Neural crest cell (in vitro differentiated cells): ENCODE measurements at places on chromosomes 3 and 15. TPM values are rescaled to one million over a fixed set of nuclear protein-coding genes. Genes with fewer than 3 reads are reported as not detected.
A peak's percentile ranks its signal among the peaks of the same experiment; 100 is the strongest.

DNA sequence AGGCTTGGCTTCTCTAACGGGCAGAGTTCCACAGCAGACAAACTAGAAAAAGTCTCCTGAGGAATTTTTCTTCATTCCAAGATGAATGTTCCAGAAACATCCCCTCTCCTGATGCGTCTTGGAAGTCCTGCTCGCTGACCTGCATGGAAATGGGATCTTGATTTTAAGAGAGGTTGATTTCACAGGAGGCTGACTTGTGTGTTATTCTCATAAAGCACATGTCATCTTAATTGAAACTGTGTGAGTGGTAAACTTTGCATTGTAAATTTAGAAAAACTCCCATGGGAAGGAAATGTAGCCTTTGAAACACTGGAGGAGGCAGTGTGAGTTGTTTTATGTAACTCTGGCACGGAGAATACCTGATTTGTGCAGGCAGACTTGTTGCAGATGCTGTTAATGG, 337.8 kb upstream of the NR2E3 start:
- peaks cover 3% of the 10 kb centered on the region for H3K27me3 ChIP-seq
- no peak overlapping the region for H3K27ac ChIP-seq
- DNase-seq: no peak
- no peaks in the 10 kb centered on the region for H3K36me3 ChIP-seq
- no peak overlapping the region for H3K4me3 ChIP-seq
- no peaks in the 10 kb centered on the region for H3K4me1 ChIP-seq

- peaks cover 11% of the 10 kb centered on the region for H3K36me3 ChIP-seq
- H3K4me3 ChIP-seq: no peak overlapping the region
- no peak overlapping the region for H3K27ac ChIP-seq
- H3K27me3 ChIP-seq: no peaks in the 10 kb centered on the region
- H3K4me1 ChIP-seq: no peaks in the 10 kb centered on the region
- no peak for DNase-seq
Observed at GRCh38 chr3:188520466-188520865, 366.5 kb downstream of the LPP start.

- DNase-seq: no peak
- H3K4me3 ChIP-seq: no peak overlapping the region
- no peaks in the 10 kb centered on the region for H3K4me1 ChIP-seq
- no peaks in the 10 kb centered on the region for H3K27me3 ChIP-seq
Observed at GRCh38 chr3:41265823-41266273, 66.5 kb downstream of the CTNNB1 start.

DNA sequence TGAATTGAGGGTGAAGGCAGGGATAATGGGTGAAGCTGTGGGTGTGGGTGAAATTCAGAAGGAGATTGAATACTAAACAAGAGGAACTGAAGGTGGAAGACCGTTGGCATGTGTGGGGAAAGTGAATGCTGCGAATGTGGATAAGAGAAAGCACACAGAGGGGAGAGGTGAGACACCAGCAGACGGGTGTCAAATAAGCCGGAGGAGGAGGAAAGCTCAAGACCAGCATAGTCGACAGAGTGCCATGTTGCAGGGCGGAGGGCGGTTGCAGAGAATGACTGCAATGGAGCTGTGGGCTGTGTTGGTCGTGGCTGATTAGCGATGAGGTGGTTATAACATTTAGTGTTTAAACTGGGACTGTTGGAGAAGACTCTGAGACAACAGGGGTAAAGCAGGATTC, 16.4 kb upstream of the HCN4 start:
- H3K27me3 ChIP-seq: peaks cover 54% of the 10 kb centered on the region
- H3K4me3 ChIP-seq: no peak overlapping the region
- H3K36me3 ChIP-seq: no peaks in the 10 kb centered on the region
- DNase-seq: no peak
- H3K27ac ChIP-seq: no peak overlapping the region

DNA sequence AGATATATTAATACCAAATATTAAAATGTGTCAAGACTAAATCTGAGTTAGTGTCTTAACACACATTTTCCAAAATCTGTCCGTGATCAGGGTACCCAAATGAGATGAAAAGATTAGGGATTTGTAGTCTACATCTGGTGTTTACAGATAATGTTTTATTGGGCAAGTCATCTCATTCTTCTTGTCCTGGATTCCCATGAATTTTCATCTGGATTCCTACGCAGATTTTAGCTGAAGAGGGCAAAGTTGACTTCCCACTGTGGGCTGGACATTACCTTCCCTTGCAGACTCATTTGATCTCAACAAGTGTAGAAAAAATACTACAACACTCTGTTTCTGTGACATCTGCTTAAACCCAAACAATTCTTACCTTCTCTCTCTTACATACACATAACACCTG, 79.1 kb downstream of the CEP63 start:
- H3K36me3 ChIP-seq: peaks cover 29% of the 10 kb centered on the region
- H3K4me1 ChIP-seq: no peaks in the 10 kb centered on the region
- no peaks in the 10 kb centered on the region for H3K27me3 ChIP-seq
- no peak for DNase-seq
- no peak overlapping the region for H3K4me3 ChIP-seq
- H3K27ac ChIP-seq: no peak overlapping the region

GRCh38 chr3:49619649-49620048, 54.5 kb upstream of the APEH start:
- DNase-seq: no peak
- H3K4me1 ChIP-seq: peaks cover 22% of the 10 kb centered on the region
- no peaks in the 10 kb centered on the region for H3K36me3 ChIP-seq
- no peak overlapping the region for H3K4me3 ChIP-seq

- H3K4me1 ChIP-seq: peaks cover 13% of the 10 kb centered on the region
- H3K4me3 ChIP-seq: no peak overlapping the region
- no peaks in the 10 kb centered on the region for H3K36me3 ChIP-seq
- peak overlapping the region; percentile 86 for H3K27ac ChIP-seq
- DNase-seq: no peak
- H3K27me3 ChIP-seq: no peaks in the 10 kb centered on the region
Observed at GRCh38 chr15:64930019-64930652, 18.4 kb downstream of the ANKDD1A start.

GRCh38 chr3:29319262-29319661, 38.4 kb downstream of the RBMS3 start:
- no peaks in the 10 kb centered on the region for H3K36me3 ChIP-seq
- H3K4me1 ChIP-seq: peaks cover 7% of the 10 kb centered on the region
- no peak for DNase-seq
- H3K4me3 ChIP-seq: no peak overlapping the region

DNA sequence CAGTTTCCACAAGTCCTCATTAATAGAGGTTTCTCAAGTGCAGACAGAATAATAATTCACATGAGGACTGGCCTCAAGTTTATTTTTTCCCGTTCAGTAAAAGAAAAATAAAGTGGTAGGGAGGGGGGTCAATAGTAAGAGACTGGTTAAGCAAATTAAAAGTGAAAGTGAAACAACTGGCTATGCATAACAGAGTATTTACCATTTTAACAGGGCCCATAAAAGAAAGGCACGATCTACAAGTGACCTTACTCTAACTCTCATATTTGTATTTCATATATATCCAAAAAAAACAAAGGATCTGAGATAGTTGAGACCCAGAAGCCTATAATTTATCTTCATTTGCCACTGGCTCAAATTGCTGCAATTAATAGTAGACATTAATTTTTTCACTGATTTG, 686.3 kb downstream of the NTRK3 start:
- H3K36me3 ChIP-seq: no peaks in the 10 kb centered on the region
- DNase-seq: no peak
- H3K4me1 ChIP-seq: peaks cover 5% of the 10 kb centered on the region

- no peaks in the 10 kb centered on the region for H3K27me3 ChIP-seq
- H3K36me3 ChIP-seq: no peaks in the 10 kb centered on the region
- no peaks in the 10 kb centered on the region for H3K4me1 ChIP-seq
- no peak overlapping the region for H3K27ac ChIP-seq
Observed at GRCh38 chr3:105883798-105884377, 15.1 kb upstream of the CBLB start.

- H3K27ac ChIP-seq: no peak overlapping the region
- no peak overlapping the region for H3K4me3 ChIP-seq
- H3K27me3 ChIP-seq: no peaks in the 10 kb centered on the region
- no peaks in the 10 kb centered on the region for H3K4me1 ChIP-seq
- peaks cover 7% of the 10 kb centered on the region for H3K36me3 ChIP-seq
Observed at GRCh38 chr3:49626101-49626581, 48.0 kb upstream of the APEH start.

Gene HIGD2B
- total RNA-seq: not detected in 2 replicates

Gene PLSCR2
- not detected in 2 replicates for total RNA-seq

Gene SIDT1
- total RNA-seq: 0.23 and 0.41 TPM in 2 replicates

Gene CCR9
- total RNA-seq: not detected in 2 replicates
